ENCODE measurements at places on chromosomes 1 and 21. TPM values are rescaled to one million over a fixed set of nuclear protein-coding genes. Genes with fewer than 3 reads are reported as not detected.

- peak; percentile 3 for DNase-seq
Observed at GRCh38 chr1:212966616-212967015, 16.3 kb downstream of the VASH2 start.

DNA sequence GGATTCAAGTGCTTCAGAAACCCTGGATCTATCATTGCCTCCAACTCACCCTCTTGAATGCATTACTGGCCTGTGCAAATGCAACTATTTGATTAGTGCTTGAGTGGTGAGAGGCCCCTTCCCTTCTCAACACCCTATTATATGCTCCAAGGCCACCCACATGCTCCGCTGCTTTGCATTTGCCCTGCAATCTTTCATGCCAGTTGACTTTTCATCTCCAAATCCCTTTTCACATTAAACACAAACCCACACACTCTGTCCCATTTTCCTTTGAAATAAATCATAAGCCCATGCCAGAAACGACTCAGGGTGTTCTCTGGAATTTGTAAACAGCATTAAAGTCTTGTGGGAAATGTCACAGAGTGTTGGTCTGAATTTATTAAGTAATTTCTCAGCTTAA, 78.9 kb upstream of the CTTNBP2NL start:
- DNase-seq = no peak

- no peak for DNase-seq
Observed at GRCh38 chr21:37367336-37367702, 746 bp downstream of the DYRK1A start.

DNA sequence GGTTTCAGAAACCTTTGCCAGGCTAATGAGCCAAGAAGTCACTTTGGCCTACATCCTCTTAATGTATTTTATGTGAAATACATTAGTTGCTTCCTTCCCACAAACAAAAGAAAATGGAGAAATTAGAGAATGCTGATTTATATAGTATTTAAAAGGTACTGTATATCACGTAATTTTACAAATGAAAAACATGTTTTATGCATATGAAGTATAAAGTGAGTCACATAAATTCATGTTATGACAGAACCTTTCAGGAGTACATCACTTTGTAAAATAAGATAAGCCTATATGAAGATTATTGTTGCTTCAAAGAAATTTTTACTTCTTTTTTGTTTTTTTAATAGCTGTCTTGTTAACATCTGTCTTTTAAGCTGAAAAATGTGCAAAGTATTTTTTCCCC, 4.6 kb downstream of the DR1 start:
- no peak for DNase-seq

GRCh38 chr1:171972846-171973245, 131.5 kb downstream of the DNM3 start:
- no peak for DNase-seq

DNA sequence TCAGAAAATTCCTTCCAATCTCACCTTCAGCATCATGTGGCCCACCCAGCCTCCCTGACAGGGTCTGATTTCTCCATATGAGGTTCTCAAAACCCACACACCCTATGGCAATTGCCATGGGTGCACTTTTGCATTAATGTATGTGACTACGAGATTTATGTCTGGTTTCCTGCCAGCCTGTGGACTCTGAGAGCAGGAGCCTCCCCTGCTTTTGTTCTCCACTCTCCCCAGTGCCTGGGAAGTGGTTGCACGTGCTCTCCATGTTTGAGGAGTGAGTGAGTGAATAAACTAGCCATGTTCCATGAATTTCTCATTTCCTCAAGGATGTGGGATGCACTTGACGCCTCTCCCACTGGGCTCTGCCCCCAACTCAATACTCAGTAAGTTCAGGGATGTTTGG, 91.2 kb downstream of the ACTL8 start:
- no peak for DNase-seq

DNA sequence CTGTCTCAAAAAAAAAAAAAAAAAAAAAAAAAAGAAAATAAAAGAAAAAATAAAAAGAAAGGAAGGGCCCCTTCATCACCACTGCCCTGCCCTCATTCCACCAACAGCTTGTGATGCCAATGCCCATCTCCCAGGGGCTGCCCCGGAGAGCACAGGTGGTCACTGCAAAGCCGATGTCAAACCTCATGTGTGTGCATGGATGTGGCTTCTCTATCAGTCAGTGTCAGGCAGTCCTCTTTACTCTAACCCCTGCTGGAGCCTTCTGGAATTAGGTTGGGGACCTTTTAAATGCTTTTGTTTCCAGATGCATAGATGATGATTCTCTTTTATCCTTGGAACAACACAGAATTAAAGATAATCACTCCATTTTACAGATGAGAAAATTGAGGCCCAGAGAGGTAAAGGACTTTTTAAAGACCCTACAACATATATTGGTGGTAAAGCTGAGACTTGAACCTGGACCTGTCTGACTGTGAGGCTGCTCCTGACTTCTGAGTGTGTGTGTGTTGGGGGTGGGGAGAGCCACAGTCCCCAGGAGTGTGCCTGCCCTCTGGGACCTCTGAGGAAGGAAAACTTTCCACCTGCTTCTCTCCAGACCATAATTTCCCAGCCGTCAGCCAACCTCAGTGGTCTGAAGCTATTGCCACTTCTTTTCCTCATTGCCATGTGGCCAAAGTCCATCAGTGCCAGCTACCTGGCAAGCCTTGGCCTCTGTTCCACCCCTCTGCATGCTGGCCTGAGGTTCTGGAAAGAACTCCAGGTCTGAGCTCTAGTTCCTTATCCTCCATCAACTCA, 3.0 kb upstream of the TMEM54 start:
- DNase-seq = no peak

DNA sequence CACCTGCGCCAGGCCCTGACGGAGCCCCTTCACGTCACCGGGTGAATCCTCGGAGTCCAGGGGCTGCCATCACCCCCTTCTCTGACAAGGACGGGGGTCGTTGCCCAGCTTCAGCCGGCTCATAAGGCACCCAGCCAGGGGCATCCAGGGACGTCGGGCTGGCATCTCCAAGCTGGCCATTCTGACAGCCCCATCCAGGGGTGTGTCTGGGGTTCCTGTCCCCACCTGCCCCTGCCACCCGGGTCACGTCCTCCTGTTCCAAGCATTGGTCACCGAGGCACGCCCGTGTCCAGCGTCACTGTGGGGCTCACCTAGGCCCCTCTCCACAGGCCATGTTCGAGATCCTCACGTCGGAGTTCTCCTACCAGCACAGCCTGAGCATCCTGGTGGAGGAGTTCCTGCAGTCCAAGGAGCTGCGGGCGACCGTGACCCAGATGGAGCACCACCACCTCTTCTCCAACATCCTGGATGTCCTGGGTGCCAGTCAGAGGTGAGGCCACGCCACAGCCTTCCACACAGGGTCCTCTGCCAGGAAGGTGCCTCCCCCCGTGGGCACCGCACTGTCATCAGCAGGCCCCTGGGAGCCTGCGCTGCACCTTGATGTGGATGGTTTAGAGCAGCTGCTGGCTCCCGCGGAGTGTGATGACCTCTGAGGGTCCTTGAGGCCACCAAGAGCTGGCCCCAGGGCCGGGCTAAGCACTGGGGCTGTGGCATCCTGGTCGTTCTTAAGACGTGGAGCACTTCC, 14.8 kb downstream of the ARHGEF16 start:
- DNase-seq = no peak

DNA sequence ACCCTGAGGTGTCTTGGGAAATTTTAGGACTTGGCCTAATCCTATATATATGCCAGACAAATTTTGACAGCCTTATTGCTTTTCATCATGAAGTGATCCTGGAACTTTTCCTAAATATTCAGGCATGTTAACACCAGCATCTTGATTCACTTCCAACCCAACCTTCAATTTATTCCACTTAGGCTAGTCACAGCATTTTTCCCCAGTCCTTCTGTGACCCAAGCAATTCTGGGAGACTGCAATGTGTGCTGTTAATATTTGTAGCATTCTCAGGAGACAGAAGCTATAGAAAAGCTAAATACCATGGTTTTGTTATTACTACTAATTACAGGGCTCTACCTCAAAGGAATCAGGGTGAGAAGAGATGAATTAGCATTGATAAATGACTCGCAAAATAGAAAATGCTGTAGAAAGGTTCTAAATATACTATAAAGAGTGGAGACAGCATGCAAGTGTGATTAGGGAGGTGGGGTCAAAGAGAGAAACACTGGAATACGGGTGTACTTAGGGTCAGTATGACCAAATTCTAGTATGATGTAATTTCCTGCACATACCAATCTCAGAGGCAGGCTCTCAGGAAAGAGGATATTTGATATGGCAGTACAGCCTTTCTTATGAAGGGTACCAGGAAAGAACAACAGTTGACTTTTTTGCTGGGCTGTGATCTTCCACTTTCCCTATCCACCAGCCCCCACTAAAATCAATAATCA, 29.1 kb downstream of the PRRX1 start:
- peak; percentile 45 for DNase-seq

- no peak for DNase-seq
Observed at GRCh38 chr1:179042700-179043099, 17.0 kb downstream of the FAM20B start.

- DNase-seq = no peak
Observed at GRCh38 chr1:82073071-82073470, 272.3 kb downstream of the ADGRL2 start.

DNA sequence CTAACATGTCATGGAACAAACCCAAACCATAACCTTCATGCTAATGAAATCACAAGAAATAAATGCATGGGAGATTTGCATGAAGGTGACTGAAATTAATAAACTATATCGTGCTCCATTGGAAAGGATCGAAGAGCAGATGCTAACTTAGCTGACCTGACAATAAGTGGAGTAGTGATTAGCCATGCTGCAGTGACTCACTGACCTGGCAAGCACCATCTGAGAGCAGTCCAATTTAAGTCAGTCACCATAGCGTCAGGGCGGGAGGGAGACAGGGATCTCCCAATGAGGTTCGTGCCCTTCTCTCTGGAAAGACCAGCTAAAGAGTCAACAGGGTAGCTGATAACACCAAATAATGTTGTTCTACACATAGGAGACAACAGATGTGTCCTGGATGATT, 21.5 kb downstream of the OLIG2 start:
- DNase-seq = no peak

- no peak for DNase-seq
Observed at GRCh38 chr1:175530183-175530582, 213.2 kb downstream of the TNR start.

- DNase-seq = no peak
Observed at GRCh38 chr1:78068681-78069283, 23.0 kb downstream of the GIPC2 start.

DNA sequence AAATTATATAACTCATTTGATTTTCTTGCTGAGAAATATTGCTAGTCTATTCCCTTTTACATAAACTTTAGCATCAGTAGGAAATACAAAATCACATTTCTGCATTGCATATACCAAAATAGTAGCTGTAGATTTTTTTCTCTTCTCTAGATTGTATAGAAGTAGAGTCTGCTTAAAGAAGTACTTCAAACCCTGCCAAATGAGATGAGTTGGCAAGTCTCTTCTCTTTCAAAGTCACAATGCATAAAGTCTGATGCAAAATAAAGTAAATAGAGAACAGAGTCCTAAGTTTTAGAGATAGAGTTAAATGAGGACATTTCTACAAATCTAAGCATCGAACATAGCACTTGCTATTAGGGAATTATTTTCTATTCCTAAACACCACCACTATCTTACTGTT, 6.4 kb downstream of the PLPPR4 start:
- no peak for DNase-seq

DNA sequence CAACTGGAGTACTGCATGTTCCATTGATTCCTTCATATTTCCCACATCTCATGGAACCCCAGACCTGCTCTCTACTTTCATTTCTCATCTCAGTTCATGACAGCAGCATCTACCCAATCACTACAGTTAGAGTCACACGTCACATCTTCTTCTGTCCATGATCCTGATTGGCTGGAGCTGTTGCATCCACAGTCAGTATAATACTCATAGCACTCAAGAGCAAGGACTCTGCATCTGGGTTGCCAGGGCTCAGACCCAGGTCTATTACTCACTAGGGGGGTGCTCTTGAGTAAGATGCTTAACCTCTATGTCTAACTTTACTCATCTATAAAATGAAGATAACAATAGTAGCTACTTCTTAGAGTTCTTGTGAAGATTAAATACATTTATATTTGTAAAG, 4.4 kb upstream of the XPR1 start:
- no peak for DNase-seq

DNA sequence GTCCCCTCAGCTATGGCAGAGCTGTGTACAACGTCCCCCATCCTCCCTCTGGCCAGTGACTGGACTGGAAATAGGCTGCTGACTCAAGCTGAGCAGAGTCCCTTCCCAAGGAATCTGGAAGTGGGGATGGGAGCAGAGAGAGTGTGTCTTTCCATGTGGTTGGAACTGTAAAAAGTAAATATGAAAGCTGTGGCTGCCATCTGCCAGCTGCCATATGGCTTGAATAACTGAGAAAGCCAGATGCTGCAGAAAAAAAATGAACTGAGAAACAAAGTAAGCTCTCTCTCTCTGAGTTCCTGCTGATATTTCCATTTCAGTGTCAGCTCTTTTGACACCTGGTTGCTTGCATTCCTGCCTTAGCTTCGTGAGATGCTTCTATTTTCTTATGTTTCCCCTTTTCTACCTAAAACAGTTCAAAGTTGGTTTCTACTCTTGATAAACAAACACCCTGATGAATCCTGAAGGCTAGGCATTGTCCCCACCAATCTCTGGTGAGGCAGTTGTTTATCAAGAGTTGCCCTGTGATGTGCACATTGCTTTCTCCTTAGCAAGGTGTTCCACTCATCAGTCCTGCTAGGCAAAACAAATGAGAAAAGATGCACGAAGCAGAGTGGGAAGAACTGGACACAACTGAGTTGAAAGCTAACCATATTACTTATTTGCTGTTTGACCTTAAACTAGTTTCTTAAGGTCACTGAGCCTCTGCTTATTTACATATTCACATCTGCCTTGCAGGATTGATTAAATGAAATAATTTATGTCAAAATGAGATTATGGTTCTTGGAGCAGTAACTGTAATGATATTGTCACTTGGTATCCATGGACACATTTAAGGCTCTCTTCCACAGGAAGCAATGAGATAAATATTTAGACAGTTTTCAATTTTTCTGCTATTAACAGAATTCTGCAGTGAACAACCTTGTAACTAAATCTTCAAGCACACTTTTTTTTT, 16.6 kb upstream of the DR1 start:
- peak; percentile 90 for DNase-seq

DNA sequence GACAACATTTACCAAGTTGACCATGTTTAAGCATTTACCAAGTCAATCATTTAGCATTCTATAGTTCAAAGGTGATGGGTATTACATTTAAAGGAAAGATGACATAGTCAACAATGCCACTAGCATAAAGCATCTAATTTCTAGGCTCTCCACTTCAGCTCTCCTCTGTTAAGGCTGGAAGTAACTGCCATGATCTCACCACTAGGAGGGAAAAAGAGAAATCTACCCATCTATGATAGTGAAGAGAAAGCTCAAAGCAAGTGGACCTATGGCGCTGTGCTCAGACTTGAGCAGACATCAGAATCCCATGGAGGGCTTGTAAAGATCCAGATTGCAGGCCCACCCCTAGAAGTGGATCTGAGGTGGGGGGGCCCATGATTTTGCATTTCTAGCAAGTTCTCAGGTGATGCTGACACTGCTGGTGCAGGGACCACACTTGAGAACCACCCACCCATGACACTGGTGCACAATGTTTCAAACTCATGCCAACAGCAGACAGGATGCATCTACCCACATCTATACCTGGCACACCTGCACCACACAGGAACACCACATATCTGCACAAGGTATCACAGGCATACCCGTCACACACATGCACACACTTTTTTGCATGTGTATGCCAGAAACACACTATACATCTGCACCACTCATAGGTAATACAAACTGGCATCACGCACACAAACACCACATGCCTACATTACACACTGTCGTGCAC, 392.9 kb upstream of the RUNX1 start:
- no peak for DNase-seq

The NHLH2 gene
- 1.3 TPM for total RNA-seq

The NR1I3 gene
- total RNA-seq = not detected

The CD48 gene
- total RNA-seq = not detected

The DNASE2B gene
- not detected for total RNA-seq

The ACTN2 gene
- 220 TPM for total RNA-seq

The NFASC gene
- total RNA-seq = 0.80 TPM

The DNM3 gene
- total RNA-seq = 0.62 TPM
